ENCODE measurements at places on chromosomes 1 and 21. TPM values are rescaled to one million over a fixed set of nuclear protein-coding genes. Genes with fewer than 3 reads are reported as not detected.
A peak's percentile ranks its signal among the peaks of the same experiment; 100 is the strongest.

The BECN2 gene
- not detected for total RNA-seq

DNA sequence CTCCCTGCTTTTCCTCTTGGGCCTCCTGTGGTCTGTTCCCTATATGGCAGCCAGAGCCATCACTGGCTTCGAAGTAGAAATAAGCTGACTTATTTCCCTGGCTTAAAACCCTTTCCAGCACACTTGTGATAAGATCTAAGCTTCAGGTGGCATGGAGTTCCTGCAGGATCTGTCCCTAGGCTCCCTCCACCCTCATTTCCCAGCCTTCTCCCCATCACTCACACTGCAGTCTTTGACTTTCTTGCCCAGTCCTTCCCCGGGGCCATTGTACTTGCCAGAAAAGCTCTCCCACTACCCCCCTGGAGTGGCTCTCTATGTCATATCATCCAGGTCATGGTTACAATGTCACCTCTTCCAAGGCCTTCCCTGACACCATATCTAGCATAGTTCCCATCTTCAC, 55.8 kb downstream of the KCNJ6 start:
- H3K27me3 ChIP-seq = no peaks in the 10 kb centered on the region
- no peak overlapping the region for H3K27ac ChIP-seq
- DNase-seq = no peak
- peaks cover 5% of the 10 kb centered on the region for H3K36me3 ChIP-seq
- H3K4me3 ChIP-seq = no peak overlapping the region

DNA sequence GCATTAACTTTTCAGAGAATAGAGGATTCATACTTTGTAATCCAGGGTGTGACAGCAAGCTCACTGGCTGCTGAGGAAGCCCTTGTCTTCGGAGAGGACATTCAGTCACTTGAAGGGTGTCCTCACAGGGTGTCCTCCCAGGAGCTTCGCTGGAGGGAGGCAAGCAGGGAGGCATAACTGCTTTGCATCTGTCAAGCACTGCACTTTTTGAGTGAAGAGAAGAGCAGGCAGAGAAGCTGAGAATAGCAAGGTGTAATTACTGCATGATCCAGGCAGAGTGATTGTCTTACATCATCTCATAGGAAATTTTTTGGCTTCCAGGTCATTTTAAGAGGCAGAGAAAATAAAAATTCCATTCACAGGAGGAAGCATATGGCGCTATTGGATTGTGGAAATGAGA, 232.5 kb upstream of the ZP4 start:
- no peaks in the 10 kb centered on the region for H3K36me3 ChIP-seq
- no peak for DNase-seq
- no peak overlapping the region for H3K4me3 ChIP-seq
- H3K4me1 ChIP-seq = no peaks in the 10 kb centered on the region

The ABCB10 gene
- 20.2 TPM for total RNA-seq

GRCh38 chr1:2802421-2802961, 998 bp upstream of the TTC34 start:
- no peaks in the 10 kb centered on the region for H3K36me3 ChIP-seq
- no peaks in the 10 kb centered on the region for H3K27me3 ChIP-seq
- no peaks in the 10 kb centered on the region for H3K4me1 ChIP-seq
- no peak overlapping the region for H3K4me3 ChIP-seq
- no peak overlapping the region for H3K27ac ChIP-seq

The PGLYRP3 gene
- not detected for total RNA-seq

DNA sequence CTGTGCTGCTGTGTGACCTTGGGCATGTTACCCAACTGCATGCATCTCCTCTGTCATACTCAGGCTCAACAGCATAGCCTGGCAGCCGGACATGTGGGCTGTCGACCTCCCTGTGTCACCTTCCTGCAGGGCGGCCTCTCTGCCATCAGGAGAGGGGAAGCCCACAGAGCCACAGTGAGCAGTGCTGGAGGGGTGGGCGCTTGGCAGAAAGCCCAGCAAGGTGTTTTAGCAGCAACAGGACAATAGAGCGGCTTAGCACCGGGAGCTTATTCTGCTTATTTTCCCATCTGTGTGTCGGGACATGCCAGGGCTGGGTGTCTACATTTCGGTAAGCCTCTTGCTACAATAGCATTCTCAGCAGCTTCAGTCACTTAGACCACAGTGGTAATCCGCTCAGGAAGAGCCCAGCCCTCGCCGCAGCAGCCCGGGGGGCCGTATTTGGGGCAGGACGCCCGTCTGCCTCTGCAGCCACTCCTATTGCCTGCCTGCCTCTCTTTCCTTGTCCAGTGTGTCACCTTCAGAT, 22.8 kb upstream of the CDK18 start:
- H3K27me3 ChIP-seq = peaks cover 58% of the 10 kb centered on the region
- no peaks in the 10 kb centered on the region for H3K36me3 ChIP-seq
- H3K4me1 ChIP-seq = peaks cover 3% of the 10 kb centered on the region
- no peak overlapping the region for H3K27ac ChIP-seq

DNA sequence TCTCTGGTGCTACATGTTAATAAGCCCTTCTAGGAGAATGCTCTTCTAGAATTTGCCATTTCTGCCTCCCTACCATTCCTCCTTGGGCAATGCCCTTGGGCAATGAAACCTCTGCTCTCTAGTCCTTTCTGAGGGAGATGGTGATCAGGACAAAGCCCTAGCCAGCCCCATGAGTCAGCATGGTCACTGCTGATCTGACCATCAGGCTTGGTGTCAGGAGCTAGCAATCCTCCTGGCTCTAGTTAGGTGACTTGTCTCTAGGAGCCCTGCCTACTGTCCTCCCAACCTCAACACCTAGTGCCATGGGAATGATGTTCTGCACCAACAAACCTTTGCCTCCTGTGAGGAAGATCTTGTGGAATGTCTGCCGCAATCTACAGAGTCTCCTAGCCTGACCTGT, 89.8 kb downstream of the NMNAT2 start:
- H3K27ac ChIP-seq = no peak overlapping the region
- DNase-seq = no peak
- peaks cover 44% of the 10 kb centered on the region for H3K4me1 ChIP-seq

The LEMD1 gene
- not detected for total RNA-seq

The ADAMTSL4 gene
- total RNA-seq = 2.6 TPM

- H3K27ac ChIP-seq = no peak overlapping the region
- peaks cover 3% of the 10 kb centered on the region for H3K27me3 ChIP-seq
- DNase-seq = no peak
- H3K4me3 ChIP-seq = no peak overlapping the region
- no peaks in the 10 kb centered on the region for H3K4me1 ChIP-seq
- H3K36me3 ChIP-seq = no peaks in the 10 kb centered on the region
Observed at GRCh38 chr1:217369271-217369981, 261.5 kb downstream of the GPATCH2 start.

DNA sequence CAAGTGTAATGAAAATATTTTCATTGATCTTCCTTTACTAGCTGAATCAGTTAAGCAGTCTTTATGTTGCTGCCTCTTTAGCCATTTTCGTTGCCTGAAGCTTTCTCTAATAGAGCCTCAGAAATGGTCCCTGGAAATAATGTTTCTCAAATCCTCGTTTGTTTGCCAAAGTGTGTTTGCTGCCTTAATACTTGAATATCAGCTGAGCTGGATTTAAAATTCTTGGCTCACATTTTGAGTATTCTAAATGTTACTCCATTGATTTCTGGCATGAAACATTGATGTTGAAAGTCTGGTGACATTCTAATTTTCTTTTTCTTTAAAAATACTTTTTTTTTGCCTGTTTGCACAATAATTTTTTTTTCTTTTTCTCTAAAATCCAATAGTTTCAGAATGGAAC, 84.6 kb upstream of the SERBP1 start:
- H3K27ac ChIP-seq = no peak overlapping the region
- H3K4me3 ChIP-seq = no peak overlapping the region
- DNase-seq = no peak
- H3K36me3 ChIP-seq = peaks cover 3% of the 10 kb centered on the region
- no peaks in the 10 kb centered on the region for H3K4me1 ChIP-seq

GRCh38 chr1:20402585-20403422, 83.2 kb downstream of the CAMK2N1 start:
- no peak overlapping the region for H3K27ac ChIP-seq
- no peak overlapping the region for H3K4me3 ChIP-seq
- H3K27me3 ChIP-seq = peaks cover 28% of the 10 kb centered on the region
- DNase-seq = peak; percentile 36
- peaks cover 18% of the 10 kb centered on the region for H3K4me1 ChIP-seq

DNA sequence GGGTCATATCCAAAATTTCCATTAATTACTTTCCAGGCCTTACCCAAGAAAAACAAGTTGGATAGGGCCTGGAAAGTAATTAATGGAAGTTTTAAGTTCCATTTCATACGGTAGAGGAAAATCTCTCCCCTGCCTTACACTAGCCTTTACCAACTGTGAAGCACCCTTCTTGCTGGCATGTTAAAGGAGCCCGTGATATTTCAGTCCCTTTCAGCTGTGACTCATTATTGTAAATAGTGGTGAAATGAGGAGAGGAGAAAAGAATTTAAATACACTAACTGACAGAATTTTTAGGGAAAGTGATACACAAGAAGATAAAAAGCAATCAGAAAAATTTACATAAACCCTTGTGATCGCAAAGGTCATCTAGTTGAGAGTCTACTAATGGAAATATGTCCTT, 20.3 kb upstream of the KAZN start:
- DNase-seq = no peak
- no peak overlapping the region for H3K27ac ChIP-seq
- no peaks in the 10 kb centered on the region for H3K27me3 ChIP-seq
- H3K4me1 ChIP-seq = no peaks in the 10 kb centered on the region

GRCh38 chr1:8077120-8077573, 51.0 kb upstream of the ERRFI1 start:
- no peak for DNase-seq
- H3K4me1 ChIP-seq = peaks cover 62% of the 10 kb centered on the region
- no peaks in the 10 kb centered on the region for H3K27me3 ChIP-seq
- H3K4me3 ChIP-seq = no peak overlapping the region

DNA sequence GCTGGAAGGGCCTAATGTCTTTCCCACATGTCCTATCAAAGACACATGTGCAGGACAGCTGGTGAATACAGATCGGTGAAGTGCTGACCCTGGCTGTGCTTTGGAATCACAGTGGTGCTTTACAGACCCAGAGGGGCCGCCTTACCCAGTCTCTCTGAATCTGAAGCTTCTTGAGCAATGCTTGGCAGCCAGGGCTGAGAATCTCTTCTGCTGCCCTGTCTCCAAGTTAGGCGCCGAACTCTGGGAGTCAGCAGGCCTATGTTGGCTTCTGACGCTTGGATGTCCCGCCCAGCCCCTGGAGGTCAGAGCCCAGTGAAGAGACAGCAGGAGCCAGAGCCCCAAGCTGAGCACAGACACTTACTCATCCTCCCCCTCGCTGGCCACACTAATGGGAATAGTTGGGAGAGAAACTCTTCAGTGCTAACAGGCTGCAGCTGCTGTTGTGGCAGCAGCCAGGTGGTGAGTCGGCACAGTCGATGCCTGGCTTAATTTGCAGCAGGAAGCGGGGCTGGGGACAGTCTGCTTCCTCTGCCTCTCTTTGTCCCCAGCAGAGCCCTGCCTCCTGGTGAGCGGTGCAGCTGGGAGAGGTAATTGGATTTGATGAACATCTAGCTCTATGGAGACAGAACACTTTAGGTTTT, 68.1 kb downstream of the URB2 start:
- H3K27ac ChIP-seq = peak overlapping the region; percentile 90
- H3K27me3 ChIP-seq = no peaks in the 10 kb centered on the region

The PDC gene
- not detected for total RNA-seq

DNA sequence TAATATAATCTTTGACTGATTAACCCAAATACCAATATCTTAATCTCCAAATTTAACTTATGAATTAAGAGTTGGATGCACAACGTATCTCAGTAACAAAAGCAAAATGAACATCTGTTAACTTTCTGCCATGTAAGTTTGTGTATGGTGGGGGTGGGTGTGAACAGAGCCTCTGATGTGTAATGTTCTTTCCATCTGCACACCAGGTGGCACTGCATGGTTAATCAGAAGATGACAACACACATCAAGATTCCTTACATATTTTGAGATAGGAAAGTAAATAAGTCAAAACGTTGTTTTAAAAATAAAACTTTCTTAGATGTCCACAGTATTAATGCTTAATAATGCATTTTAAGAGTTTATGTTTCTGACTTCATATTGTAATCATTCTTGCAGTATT, 251.9 kb downstream of the DPYD start:
- H3K27ac ChIP-seq = peak overlapping the region; percentile 13
- DNase-seq = no peak
- H3K4me3 ChIP-seq = no peak overlapping the region
- no peaks in the 10 kb centered on the region for H3K27me3 ChIP-seq
- peaks cover 12% of the 10 kb centered on the region for H3K36me3 ChIP-seq

- H3K4me3 ChIP-seq = no peak overlapping the region
- no peaks in the 10 kb centered on the region for H3K36me3 ChIP-seq
- DNase-seq = no peak
- H3K4me1 ChIP-seq = no peaks in the 10 kb centered on the region
- H3K27ac ChIP-seq = no peak overlapping the region
- H3K27me3 ChIP-seq = peaks cover 32% of the 10 kb centered on the region
Observed at GRCh38 chr1:42364542-42364941, 16.1 kb upstream of the RIMKLA start.

The SPRR2E gene
- not detected for total RNA-seq

DNA sequence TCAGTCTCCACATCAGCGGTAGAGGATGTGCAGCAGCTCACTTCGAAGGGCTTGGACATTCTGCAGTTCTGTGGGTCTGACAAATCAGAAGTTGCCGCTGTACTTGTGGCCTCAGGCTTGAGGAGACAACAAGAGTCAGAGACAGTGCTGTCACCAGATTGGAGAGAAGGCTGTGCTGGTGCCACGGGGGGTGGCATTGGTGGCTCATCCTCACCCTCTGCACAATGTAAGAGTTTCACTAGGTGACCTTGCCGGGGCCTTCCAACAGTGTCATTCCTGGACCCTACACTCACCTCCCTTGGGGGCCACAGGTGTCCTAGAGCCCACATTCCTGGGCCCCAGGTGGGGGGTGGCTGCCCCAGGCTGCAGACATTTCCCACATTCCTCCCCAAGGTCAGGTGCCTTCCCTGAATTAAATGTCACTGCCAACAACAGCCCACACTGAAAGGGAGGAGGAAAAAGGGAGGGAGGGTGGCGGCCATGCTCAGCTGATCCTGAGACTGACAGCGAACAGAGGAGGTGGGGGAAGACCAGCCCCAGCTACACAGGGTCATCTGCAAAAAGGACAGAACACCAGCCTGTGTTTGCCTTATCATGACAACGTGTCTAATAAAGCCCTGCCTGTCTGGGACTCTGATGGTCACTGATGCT, 46.4 kb downstream of the TMCC2 start:
- no peak for DNase-seq
- H3K4me3 ChIP-seq = no peak overlapping the region
- H3K4me1 ChIP-seq = peaks cover 22% of the 10 kb centered on the region
- H3K27ac ChIP-seq = no peak overlapping the region
- peaks cover 6% of the 10 kb centered on the region for H3K36me3 ChIP-seq

The S100A14 gene
- not detected for total RNA-seq

GRCh38 chr1:16208270-16208987, 4.0 kb downstream of the ARHGEF19 start:
- no peaks in the 10 kb centered on the region for H3K27me3 ChIP-seq
- peak overlapping the region; percentile 35 for H3K4me3 ChIP-seq
- no peak for DNase-seq
- H3K27ac ChIP-seq = no peak overlapping the region
- H3K4me1 ChIP-seq = peaks cover 24% of the 10 kb centered on the region
- no peaks in the 10 kb centered on the region for H3K36me3 ChIP-seq

Measured in osteocyte (in vitro differentiated cells).